ENCODE measurements at places on chromosomes 16 and 17.

GRCh38 chr17:46053911-46054534, 55.0 kb downstream of the STH start:
- DNase-seq: no peak

GRCh38 chr16:15041271-15042004, 14.4 kb downstream of the NTAN1 start:
- no peak for DNase-seq

DNA sequence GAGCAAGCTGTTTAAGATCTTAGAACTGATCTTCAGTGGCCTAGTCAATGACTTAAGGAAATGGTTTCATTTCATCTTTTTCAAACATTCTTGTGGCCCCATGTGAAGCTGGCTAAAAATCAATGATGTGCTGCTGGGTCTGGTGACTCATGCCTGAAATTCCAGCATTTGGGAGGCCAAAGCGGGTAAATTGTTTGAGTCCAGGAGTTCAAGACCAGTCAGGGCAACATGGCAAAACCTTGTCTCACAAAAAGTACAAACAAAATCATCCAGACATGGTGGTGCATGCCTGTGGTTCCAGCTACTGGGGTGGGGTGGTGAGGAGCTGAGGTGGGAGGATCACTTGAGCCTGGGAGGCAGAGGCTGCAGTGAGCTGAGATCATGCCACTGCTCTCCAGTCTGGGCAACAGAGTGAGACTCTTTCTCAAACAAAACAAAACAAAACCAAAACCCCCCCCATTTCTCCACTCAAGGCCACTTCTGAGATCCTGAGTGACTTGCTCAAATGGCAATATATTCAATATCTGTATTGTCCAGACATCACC, 17.4 kb upstream of the COL1A1 start:
- no peak for DNase-seq

DNA sequence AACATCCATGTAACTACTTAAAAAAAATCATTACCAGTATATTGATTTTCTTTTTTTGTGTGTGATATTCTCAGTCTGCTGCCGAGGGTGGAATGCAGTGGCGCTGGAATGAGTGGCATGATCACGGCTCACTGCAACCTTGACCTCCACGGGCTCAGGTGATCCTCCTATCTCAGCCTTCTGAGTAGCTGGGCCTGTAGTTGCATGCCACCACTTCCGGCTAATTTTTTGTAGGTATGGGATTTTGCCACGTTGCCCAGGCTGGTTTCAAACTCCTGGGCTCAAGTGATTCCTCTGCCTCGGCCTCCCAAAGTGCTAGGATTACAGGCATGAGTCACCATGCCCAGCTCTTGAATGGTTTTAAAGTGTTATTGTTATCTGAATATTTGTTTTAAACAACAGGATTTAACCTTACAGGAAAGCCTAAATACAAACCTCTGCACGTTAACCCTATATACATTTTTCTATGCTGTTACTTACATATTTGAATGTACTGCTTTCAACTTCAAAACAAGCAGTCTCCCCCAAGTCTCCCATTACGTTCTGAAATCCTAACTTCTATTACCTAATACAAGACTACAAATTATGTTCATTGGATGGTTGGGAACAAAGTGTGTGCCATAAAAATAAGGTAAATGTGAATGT, 61.7 kb downstream of the KPNA2 start:
- DNase-seq: no peak

- no peak for DNase-seq
These were observed 76.3 kb downstream of the MGAT5B start for GRCh38 chr17:76944477-76944876.

GRCh38 chr17:31596382-31597323, 205.2 kb downstream of the RAB11FIP4 start:
- DNase-seq: no peak

DNA sequence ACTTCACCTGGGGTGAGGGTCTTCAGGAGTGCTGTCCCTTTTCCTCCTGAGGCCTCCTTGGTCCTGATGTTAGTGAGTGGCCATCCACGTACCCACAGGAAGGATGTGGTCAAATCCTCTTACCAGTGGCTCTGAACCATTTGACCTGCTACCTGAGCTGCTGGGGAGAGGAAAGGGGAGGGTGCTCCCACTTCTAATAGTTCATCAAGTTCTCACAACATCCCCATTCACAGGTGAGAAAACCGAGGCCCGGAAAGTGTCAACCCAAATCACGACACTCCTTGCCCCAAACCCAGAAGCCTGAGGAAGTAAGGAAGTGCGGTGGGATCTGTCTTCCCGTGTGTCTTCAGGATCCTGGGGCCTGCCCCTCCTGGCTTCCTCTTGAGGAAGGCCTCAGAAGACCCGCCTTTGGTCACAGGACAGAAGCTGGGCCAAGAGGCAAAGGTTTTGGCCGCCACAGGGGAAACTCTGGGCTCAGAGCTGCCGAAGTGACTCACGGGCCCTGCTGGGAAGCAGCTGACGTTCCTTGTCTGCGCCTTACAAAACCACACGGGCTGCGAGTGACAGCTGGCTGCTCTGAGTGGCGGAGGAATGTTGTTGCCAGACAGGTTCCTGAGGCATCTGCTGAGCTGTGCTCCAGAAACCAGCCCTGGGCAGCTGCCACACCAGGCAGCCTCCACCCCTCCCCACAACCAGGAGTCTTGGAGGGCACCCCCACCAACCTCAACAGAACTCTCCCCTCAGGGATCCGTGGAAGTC, 13.9 kb upstream of the KIFC3 start:
- peak; percentile 49 for DNase-seq

DNA sequence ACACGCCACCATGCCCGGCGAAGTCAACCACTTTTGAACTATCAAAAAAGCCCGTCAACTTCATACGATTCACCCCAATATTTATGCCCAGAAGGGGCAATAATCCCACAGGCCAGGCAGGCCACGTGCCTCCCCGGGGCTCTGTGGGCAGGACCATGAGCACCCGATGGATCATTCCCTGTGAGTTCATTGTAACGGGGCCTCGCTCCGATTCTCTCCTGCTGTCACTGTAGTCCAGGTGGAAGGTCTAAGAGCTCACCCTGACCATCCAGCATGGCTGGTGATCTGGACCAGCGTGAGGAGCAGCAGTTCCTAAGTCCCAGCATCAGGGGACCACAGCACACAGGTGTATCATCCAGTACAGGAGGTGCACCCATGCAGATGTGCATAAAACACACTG, 77.5 kb upstream of the DOC2B start:
- DNase-seq: no peak

DNA sequence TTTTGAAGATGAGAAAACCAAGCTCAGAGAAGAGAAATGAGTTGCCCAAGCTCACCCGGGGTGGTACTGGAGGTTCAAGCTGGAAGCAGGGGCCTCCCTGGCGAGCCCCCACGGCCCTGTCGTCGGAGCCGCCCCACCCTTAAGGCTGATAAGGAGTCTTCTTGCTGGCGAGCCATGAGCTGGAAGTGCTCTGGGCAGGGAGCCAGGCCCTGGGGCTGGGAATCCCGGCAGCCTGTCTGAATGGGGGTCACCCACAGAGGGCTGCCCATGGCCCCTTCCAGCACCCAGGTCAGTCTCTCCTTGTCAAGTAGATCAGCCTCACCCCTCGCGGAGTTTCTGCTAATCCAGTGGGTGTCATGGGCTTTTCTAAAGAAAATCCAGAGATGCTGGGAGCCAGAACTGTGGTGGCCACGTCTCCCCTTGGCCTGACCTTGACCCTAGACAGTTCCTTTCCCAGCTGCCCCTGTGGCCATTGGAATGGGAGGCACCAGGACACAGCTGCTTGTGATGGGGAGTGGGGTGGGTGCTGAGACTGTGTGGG, 1.2 kb upstream of the P2RX1 start:
- DNase-seq: no peak

DNA sequence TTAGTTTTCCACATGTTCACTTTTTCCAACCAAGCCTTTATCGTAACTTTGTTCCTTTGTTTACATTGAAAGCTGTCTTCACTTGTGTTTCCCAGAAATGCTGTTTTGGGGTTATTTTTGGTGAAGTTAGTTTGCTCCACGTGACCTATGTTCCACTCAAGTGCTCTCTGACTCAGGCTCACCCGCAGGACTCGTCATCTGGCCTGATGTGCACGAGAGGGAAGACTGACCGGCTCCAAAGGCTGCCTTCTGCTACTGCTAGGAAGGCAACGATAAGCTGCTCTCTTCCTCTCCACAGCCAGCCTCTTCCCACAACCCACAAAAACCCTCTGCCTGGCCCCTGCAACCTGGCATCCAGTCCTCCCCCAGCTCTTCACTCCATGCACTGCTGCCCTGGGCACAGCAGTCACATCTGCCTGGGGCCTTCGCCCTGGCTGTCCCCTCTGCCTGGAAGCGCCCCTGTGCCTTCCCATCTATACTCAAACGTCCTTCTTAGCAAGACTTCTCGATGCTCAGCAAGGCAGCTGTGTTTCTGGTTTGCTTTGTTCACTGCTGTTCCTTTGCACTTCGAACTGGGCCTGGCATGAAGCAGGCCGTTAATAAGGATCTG, 28.0 kb downstream of the ZCCHC14 start:
- no peak for DNase-seq

DNA sequence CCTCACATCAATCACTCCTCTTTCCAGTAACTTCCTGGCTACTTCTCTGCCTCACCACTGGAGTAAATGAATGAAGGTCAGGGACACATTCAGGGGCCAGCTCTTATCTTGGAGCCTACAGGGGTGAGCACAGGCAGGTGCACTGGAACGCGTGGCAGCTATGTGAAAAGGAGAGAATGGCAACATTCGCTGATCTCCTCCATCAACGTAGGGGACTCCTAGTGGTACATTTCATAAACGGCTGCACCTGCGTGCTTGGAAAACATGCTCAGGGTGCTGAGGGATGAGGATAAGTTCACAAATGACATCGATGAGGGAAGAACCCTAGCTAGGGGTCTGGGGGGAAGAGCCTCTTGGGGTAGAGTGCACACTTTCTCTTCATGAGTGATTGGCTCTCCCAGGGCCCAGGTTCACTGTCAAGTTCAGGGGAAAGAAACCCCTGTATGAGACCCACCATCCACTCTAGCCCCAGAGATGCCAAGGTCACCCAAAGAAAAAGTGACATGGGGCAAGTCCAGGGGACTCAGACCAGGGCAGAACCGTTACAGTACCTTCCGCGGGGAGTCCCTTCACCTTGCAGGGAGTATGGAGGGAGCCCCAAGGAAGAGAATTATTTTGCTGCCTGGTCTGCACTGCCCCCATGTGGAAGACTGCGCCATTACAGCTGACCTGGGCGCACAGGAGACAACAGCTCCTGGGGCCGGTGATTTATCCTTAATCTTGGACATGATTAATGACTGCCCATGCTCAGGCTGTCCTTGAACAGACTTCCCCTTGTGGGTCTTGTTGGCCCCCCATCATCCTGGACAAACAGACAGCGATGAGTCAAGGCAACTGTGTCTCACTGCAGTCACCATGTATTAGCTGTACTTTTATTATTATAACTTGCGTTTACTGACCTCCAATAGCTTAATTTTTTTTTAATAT, 30.1 kb downstream of the VAC14 start:
- peak; percentile 29 for DNase-seq

- DNase-seq: no peak
These were observed 25.9 kb downstream of the OGFOD1 start for GRCh38 chr16:56477096-56477878.

- no peak for DNase-seq
These were observed 33.5 kb upstream of the CBX4 start for GRCh38 chr17:79872762-79873161.

GRCh38 chr17:79987187-79987934, 48.3 kb downstream of the TBC1D16 start:
- no peak for DNase-seq

GRCh38 chr17:17351356-17351891, 48.3 kb downstream of the NT5M start:
- no peak for DNase-seq

DNA sequence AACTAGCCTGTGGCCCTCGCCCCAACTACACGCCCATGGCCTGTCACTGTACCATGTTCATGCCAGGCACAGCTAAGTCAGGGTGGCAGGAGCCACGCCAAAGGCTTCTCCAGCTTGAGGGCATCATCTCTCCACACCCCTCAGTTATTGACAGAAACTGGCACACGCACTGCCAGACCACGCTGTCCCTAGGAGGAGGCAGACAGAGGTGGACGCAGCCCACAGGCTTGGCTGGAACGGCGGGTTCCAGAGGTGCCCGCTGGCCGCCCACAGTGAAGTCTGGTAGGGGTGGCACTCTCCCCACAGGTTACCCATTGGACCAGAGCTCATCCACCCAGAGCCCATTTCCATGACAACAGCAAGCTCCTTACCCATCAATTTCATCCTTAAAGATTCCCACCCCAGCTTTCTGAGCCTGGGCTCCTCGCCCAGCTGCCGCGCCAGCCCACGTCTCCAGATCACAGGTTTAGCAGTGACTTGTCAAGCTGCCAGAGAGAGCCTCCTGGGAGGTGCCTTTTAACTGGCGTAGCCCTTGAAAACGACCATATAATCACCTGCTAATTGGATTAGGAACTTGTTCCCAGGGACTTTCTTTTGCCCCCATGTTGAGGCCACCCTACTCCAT, 27.9 kb downstream of the RPRML start:
- no peak for DNase-seq

DNA sequence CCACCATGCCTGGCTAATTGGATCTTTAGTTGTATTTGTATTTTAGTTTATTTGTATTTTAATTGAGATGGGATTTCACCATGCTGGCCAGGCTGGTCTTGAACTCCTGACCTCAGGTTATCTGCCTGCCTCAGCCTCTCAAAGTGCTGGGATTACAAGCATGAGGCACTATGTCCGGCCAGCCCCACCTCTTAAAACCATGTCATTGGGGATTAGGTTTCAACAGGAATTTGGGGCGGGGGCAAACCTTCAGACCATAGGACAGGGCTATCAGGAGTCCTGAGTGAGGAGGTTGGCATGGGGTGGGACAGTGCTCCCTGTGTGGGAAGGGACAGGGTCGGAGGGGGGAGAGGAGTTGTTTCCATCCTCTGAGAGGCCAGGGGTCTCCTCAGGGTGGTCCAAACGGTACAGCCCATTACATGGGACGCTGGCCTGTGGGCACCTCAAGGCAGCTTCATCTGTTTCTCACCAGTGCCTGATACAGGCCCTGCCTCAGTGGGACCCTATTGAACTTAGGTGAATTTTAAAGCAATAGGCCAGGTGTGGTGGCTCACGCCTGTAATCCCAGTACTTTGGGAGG, 21.6 kb downstream of the GAA start:
- no peak for DNase-seq

GRCh38 chr16:56894331-56894917, 29.4 kb downstream of the SLC12A3 start:
- no peak for DNase-seq

DNA sequence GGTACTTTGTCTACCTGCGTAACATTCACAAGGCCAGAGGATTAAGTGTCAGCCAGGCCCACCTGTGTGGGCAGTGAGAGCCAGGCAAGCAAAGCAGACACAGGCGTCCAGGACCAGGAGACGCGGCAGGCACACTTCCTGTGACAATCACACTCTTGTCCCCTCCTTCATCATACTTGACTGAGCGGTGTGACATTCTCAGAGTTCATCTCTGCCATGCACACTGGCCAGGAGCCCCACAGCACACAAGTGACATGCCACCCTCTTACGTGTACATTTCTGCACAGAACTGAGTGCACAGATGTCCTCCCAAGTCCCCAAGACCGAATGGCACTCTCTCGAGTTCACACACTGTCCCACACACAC, 8.7 kb downstream of the PPP1R9B start:
- DNase-seq: no peak

- DNase-seq: no peak
These were observed 6.3 kb downstream of the APOH start for GRCh38 chr17:66222798-66223350.

GRCh38 chr17:290121-290521, 62.5 kb downstream of the RPH3AL start:
- no peak for DNase-seq
